Suprapubic skin (tissue), 4 donors: ENCODE measurements at places on chromosomes 7 and 10.

GRCh38 chr10:49652421-49653272 is 26.8 kb upstream of the C10orf53 start:
- DNase-seq = peak; percentile 58

DNA sequence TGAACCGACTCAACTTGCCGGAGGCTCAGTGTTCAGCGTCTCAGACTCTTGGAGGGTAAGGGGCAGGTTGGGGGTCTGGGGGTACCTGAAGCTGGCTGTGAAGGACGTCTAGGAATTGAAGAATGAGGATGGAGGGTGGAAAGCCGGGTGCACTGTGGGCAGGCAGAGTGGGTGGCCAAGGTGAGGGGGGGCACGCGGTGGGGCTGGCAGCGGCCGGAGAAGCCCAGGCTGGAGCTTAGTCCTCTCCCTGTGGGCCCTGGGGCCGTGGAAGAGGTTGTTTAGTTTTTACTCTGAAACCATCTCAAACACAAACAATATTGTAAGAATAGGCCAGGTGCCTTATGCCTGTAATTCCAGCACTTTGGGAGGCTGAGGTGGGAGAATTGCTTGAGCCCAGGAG is 83.4 kb downstream of the UNCX start:
- no peak for DNase-seq

GRCh38 chr10:58586282-58587245 is 73.9 kb downstream of the BICC1 start:
- no peak for DNase-seq

- no peak for DNase-seq
Observed at GRCh38 chr7:124635416-124635815, 130.2 kb downstream of the GPR37 start.

GRCh38 chr10:44857363-44858016 is 53.6 kb upstream of the TMEM72 start:
- DNase-seq = no peak

DNA sequence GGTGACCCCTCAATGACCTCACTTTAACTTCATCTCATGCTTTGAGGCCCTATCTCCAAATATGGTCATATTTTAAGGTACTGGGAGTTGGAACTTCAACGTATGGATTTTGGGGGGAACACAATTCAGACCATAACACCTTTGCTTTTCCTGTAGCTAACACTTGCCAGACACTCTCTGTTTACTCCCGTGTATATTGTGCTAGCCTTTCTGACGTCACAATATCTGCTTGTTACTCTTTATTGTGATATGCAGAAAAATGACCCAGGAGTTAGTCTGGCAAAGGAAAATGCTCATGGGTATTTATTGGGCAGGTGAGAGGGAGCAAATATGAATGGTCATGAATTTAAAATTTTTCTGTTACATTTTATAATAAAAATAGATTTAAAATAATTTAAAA is 45.7 kb upstream of the KCND2 start:
- DNase-seq = no peak

GRCh38 chr10:14397066-14397465 is 66.3 kb upstream of the FRMD4A start:
- peak; percentile 81 for DNase-seq

DNA sequence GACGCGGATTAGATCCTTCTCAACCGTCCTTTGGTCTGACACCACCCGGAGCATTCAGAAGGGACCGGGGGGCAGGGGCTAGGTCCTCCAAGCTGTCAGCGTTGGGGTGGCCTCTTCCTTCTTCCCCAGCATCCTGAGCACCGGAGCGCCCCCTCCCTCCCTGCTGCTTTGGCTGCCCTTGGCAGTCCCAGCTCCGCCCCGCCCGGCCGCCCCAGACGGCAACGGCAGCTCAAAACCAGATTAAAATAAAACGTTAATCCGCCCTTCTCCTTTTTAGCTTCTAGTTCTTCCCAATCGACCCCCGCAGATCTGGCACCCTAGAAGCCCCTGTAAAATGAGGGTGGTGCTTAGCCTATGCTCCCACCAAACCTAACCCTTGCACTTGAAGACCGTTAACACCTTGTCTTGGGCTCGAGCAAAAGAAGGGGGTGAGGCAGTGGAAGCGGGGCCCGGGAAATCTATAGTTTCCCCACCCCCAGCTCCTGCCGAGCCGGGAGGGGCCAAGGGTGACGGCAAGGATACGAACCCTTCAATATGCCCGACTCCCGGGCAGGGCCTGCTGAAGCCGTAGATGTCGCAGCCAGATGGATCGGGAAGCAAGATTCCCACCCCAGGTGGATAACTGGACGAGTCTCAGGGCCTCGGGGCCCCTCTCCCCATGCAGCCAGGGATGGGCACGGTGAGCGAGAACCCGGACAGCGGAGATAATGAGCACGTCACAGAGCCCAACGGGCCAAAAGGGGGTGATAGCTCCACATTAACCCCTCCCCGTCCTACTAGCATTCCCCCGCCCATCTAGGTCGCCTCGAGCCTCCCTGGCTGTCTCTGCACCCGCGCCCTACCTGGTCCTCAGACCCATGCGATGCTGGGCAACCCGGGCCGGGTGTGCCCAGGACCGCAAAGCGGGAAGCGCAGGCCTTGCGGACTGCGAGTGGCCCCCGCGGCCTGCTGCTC is 169.7 kb downstream of the NRF1 start:
- peak; percentile 62 for DNase-seq

GRCh38 chr10:6254201-6254600 is 51.5 kb downstream of the PFKFB3 start:
- DNase-seq = no peak

DNA sequence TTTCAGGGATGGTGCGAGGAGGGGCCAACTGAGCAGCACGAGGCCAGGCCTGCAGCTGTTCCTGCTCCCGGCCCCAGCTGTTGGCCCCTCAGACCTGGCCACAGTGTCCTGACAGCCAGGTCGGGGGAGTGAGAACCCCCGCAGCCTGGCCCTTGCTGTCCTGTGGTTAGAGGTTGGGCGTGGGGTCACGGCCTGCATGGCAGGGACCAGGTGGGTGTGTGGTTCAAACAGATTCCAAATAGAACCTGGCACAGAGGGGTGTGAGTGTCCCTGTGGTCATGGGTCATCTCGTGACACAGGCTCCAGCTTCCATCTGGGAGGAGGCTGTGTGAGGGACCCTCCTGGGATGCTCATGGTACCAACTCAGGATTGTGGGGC is 10.3 kb downstream of the NPTX2 start:
- peak; percentile 67 for DNase-seq

DNA sequence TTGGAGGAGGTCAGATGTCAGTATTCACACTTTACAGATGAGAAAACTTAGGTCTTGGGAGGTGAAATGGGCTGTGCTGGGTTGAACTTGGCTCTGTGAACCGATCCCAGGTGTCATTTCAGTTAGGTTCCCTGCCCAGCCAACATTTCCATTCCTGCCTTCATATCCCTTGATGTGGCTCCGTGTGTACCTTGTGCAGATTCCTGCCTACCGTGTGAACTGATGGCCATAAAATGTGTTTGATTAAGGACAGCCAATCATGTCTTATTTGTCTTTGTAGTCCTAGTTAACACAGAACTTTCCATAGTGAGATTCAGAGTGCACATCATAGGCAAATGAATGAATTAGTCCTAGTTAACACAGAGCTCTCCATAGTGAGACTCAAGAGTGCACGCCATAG is 101.0 kb upstream of the GATA3 start:
- DNase-seq = no peak

GRCh38 chr10:123287594-123288247 is 133.5 kb downstream of the BUB3 start:
- DNase-seq = no peak

- DNase-seq = no peak
Observed at GRCh38 chr7:132243463-132243862, 332.8 kb downstream of the PLXNA4 start.

GRCh38 chr10:77741746-77742145 is 104.1 kb upstream of the KCNMA1 start:
- DNase-seq = no peak

DNA sequence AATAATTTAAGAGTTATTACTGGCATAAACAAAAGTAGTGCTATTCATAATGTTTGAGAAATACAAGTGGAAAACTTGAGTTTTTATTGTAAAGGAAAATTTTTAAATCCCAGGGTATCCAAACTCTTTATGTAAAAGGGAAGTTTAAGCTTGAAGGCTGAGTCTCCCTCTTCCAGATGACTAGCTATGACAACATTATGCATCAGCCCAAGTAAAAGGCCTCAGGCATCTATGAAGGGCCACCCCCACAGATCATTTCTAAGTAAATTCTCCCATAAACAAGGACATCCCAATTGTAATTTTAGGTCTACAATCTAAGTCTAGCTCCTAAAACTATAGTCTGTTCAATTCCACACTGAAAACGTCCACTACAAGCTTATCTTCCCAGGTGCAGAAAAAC is 166.2 kb upstream of the STEAP1 start:
- no peak for DNase-seq

DNA sequence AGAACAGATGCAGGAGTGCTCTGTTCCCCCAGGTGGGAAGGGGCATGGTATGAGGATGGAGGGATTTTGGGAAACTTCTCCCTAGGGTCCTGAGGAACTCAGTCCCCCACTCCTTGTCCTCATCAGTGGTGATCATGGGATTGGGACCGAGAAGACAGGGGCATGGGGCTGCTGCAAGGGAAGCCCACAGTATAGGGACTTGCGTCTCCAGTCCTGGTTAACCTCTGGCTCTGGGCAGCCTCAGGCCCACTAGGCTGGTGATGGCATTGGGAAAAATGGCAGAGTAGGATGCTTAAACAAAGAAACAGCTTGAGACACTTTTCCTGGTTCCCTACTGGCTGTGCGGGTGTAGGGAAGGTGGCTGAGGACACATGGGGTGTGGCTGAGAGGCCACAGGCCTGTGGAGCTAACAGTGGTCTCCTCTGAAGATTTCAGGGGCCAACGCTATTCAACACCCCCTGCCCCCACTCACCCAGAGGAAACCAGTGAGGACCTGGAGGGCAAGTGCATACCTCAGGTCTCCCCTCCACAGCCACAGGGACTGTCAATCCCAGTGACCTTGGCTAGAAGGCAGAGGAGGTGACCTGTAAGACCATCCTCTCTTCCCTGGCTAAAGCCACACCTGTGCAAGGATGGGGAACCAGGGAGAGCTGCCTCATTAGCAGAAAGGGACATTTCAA is 261.3 kb downstream of the CCSER2 start:
- DNase-seq = no peak

GRCh38 chr7:157041004-157041403 is 30.5 kb upstream of the MNX1 start:
- peak; percentile 22 for DNase-seq

GRCh38 chr7:87628780-87629569 is 777 bp downstream of the RUNDC3B start:
- peak; percentile 62 for DNase-seq

DNA sequence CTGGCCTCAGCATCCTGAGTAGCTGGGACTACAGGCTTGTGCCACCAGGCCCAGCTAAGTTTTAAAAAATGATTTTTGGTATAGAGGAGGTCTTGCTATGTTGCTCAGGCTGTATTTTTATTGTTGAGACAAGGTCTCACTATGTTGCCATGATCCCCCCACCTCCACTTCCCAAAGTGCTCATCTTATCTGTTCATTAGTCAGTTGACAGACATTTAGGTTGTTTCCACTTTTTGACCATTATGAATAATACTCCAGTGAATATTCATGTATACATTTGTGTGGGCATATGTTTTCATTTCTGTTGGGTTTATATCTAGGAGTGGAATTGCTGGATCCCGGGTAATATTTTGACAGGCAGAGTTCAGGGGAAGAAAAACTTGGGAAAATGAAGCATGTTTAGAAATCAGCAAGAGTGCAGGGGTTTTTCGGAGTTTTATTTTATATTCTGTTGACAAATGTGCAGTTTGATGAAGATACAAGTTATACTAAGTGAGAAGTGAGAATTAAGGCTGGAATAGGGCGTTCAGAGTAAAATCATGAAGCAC is 2.7 kb upstream of the SCD start:
- DNase-seq = no peak

GRCh38 chr7:105600720-105601550 is 19.6 kb upstream of the EFCAB10 start:
- DNase-seq = no peak

- DNase-seq = no peak
Observed at GRCh38 chr10:33309406-33309805, 25.1 kb downstream of the NRP1 start.

DNA sequence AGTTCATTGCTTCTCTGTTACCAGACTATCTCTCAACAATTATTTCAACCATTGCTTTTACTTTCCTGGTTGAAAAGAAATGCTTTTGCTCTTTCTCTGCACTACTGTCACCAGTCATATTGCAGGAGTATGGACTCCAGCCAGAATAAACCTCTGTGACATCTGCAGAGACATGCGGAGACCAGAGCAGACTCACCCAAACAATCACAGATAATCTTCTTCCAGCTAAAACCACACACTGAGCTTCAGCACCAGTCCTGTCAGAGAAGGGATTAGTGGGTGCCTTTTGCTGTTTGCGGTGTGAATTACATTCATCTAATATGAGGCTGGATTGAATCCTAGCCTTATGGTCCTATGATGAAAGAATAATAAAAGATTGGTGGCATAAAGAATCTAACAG is 258.6 kb downstream of the CNTNAP2 start:
- no peak for DNase-seq
